ENCODE measurements at places on chromosomes 16 and 17.

DNA sequence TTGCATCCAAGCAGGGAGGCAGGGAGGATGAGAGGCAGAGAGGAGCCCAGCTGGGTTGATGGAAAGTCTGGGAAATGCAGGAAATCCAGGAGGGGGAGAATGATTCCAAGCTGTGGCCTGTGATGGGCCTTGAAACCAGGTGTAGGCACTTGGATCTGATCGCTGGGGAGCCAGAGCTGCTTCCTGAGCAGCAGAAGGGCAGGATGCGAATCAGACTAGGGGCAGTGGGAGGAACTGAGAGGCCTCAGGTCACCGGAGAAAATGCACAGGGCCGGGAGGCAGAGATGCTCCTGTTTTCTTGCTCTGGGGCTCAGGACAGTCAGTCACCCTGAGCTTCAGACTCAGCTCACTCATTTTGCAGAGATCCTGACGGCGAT is 29.6 kb upstream of the MEOX1 start:
- DNase-seq: no peak

DNA sequence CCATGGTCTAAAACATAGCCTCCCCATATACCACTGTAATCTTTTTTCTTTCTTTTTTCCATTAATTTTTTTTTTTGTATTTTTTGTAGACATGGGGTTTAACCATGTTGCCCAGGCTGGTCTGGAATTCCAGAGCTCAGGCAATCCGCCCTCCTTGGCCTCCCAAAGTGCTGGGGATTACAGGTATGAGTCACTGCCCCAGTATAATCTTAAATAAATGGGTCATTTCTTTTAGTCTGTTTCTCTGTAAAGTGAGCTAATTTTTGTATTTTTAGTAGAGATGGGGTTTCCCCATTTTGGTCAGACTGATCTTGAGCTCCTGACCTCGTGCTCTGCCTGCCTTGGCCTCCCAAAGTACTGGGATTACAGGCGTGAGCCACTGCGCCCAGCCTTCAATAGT is 5.7 kb upstream of the NME1 start:
- no peak for DNase-seq

DNA sequence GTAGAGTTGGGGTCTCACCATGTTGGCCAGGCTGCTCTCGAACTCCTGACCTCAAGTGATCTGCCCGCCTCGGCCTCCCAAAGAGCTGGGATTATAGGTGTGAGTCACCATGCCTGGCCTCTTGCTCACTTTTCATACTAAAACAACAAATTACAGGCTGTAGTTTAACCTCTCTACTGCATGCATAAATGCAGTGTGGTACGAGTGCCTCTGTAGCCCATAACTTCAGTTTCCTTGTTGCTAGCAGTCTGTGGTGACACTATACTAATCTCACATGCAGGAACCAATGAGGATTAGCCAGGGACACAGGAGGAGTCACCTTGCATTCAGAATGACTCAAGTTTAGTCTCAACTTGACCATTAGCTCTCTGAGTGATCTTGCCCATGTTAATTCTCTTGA is 20.1 kb downstream of the HMOX2 start:
- DNase-seq: no peak

DNA sequence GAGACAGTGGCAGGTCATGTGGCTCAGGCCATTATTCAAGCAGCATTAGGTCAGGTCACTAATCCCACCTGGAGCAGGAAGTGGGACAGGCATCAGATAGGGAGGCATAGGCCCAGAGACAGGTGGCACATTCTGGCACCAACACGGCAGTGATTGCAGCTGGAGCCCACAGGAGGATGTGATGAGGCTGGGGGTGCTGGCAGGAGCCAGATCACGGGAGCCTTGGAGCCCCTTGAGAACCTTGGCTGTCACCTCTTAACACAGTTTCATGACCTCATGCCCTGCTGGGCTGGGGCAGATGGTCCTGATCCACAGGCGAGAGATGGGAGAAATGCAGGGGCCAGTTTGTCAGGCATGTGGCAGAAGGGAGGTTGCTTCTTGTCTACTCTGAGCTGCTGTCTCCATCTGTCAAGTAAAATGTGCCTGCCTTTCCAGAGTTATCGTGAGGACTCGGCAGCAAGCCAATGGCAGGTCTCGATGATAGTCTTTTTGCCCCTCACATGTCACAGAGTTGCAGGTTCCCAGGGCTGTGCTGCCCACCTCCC is 109.6 kb downstream of the CLEC16A start:
- DNase-seq: no peak

- no peak for DNase-seq
These were observed 21.4 kb downstream of the TRIM16 start for GRCh38 chr17:15662681-15663080.

DNA sequence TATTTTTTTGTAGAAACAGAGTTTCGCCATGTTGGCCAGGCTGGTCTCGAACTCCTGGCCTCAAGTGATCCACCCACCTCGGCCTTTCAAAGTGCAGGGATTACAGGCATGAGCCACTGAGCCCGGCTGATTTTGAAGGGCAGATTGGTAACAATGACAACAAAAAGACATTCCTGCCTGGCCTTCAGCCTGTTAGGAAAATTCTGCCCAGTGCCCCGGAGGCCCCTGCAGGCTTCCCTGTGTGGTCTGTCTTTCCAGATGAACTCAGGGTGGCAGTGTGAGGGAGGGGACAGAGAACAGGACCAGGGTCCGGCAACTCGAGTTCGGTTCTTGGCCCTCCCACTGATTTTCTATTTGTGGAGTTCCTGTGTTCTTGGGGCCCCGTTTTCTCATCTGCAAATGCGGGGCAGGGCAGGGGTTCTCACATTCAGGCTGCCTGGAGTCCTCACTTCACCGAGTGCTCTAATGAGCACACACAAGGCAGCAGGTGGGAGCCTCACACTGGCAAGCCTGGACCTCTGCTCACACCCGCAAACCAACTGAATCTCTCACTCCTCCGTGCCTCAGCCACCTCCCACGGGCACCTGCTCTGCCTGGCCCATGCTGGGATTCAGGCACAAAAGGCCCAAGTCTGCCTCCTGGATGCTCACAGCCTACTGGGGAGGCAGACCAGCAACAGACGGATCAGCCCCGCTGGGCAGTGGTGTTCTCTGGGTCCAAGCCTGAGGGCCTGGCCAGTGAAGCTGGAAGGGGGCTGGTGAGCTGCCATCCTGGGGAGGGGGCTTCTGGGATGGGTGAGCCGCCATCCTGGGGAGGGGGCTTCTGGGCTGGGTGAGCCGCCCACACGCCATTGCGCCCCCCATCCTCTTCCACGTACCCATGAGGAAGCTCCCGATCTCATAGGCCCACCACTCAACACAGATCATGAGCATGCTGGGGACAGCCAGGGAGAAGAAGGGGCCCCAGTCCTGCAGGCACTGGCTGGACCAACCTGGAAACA is 10.3 kb downstream of the SLC47A2 start:
- DNase-seq: no peak

- DNase-seq: no peak
These were observed 285 bp downstream of the C17orf99 start for GRCh38 chr17:78146471-78146869.

- no peak for DNase-seq
These were observed 12.0 kb upstream of the ANKFN1 start for GRCh38 chr17:56141046-56141839.

GRCh38 chr17:35801583-35802224 is 6.3 kb upstream of the MMP28 start:
- no peak for DNase-seq

GRCh38 chr17:66431910-66432309 is 129.5 kb downstream of the PRKCA start:
- no peak for DNase-seq

Measured in activated naive CD4-positive, alpha-beta T cell treated with Interleukin-2 at 50 U/mL for 16 hours (primary cell).